ENCODE measurements at places on chromosomes 5 and 9.

- no peak for DNase-seq
Measured at GRCh38 chr5:66967102-66967501, 229.5 kb downstream of the CD180 start.

GRCh38 chr5:175466700-175467318, 11.6 kb upstream of the SFXN1 start:
- no peak for DNase-seq

GRCh38 chr5:32445287-32445758, 783 bp upstream of the ZFR start:
- no peak for DNase-seq

DNA sequence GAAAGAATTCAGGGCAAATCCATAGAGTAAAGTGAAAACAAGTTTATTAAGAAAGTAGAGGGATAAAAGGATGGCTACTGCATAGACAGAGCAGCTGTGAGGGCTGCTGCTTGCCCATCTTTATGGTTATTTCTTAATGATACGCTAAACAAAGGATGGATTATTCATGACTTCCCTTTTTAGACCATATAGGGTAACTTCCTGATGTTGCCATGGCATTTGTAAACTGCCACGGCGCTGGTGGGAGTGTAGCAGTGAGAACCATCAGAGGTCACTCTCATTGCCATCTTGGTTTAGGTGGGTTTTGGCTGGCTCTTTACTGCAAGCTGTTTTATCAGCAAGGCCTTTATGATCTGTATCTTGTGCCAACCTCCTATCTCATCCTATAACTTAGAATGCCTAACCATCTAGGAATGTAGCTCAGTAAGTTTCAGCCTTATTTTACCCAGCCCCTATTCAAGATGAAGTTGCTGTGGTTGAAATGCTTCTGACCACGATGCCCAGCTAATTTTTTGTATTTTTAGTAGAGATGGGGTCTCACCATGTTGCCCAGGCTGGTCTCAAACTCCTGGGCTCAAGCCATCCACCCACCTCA, 42.1 kb downstream of the RFK start:
- no peak for DNase-seq

DNA sequence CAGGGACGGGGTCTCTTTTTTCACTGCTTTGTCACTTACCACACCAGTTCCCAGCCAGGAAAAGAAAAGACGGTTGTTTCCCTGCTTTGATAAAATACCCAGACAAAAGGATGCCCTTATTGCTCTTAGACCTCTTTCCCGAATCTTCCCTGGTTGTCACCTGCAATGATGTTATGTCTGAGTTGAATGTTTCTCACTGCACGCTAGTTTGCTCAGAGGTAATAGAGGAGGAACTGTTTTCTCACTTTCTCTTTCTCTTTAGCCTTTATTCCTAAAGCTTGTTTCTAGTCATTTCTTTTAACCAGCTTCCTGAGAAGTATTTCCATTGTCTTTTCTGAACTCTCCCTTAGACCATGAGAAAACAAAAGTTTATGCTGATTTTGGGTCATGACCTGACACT, 32.9 kb downstream of the ACER2 start:
- DNase-seq: no peak

DNA sequence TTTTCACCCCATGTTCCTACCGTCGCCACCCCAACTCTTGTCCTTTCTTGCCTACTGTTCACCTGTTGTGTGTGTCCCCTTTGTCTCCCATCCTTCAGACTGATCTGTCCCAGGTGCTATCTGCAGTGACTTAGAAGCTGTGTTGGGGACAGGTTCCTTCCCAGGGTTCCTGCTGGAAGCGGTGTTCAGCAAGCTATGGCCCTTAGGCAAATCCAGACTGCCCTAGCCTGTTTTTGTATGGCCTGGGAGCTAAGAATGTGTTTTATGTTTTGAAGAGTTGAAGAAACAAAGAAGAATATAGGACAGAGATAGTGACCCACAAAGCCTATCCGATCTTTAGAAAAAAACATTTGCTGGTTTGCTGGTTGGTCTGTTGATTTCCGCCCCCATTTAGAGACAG, 236.4 kb downstream of the GOLPH3 start:
- no peak for DNase-seq

GRCh38 chr9:86816868-86817267, 130.4 kb downstream of the GAS1 start:
- DNase-seq: no peak

DNA sequence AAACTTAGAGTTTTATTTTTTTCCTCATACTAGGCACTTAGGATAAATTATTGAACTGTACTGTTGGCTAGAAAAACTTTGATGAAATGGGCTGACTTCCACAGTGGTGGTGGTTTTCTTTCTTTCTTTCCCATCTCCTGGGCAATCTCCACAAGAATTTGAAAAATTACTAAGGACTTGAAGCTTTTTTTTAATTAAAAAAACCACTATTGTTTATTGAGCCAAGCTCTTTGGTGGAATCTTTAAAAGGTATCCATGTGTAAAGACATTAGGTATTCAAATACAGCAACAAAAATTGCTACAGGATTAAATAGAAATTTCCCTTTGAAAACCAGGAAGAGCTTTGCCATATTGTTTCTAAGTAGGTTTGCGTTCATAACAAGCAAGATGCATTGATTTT, 14.1 kb downstream of the MARCHF6 start:
- no peak for DNase-seq

DNA sequence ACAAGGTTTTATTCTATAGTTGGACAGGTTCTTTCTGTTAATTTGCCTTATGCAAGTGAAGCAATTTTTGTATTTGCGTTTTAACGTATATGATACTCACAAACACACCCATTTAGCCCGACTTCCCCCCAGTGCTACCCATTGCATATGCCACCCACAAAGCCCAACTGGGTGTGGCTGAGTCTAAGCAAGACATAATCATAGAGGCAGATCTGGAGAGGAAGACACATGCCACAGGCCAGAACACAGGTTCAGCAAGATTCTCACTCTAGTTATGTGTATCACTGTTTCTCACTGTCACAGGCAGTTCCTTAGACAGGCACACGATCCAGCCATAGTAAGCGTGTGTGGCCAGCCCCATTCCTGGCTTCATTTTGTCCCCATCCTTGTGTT, 29.0 kb upstream of the PUM3 start:
- no peak for DNase-seq

- DNase-seq: no peak
Measured at GRCh38 chr5:145743396-145744061, 91.6 kb downstream of the PRELID2 start.

All from ACHN (cell line).